PC-9 (cell line): ENCODE measurements at places on chromosomes 7 and 10. TPM values are rescaled to one million over a fixed set of nuclear protein-coding genes. Genes with fewer than 3 reads are reported as not detected.

The PRTFDC1 gene
- 12.3 and 15.8 TPM in 2 replicates for total RNA-seq

The RARRES2 gene
- total RNA-seq, result not detected in 2 replicates

The AKR1B1 gene
- total RNA-seq, result 1,009 and 1,328 TPM in 2 replicates

The ODAD2 gene
- not detected in 2 replicates for total RNA-seq

The ASIC3 gene
- 7.6 and 10.5 TPM in 2 replicates for total RNA-seq

The CDNF gene
- total RNA-seq, result 0.48 and 1.2 TPM in 2 replicates

The FAM237B gene
- total RNA-seq, result not detected in 2 replicates

The LAMTOR4 gene
- total RNA-seq, result 160 and 285 TPM in 2 replicates

The HERC4 gene
- total RNA-seq, result 115 and 116 TPM in 2 replicates

The OPN1SW gene
- total RNA-seq, result not detected in 2 replicates

The MOGAT3 gene
- not detected in 2 replicates for total RNA-seq

The GPAM gene
- 2.1 and 4.2 TPM in 2 replicates for total RNA-seq

The PRSS2 gene
- not detected in 2 replicates for total RNA-seq

The PNLIPRP2 gene
- total RNA-seq, result not detected in 2 replicates

The TBC1D12 gene
- total RNA-seq, result 3.1 and 3.9 TPM in 2 replicates

The DLD gene
- total RNA-seq, result 109 and 157 TPM in 2 replicates
